ENCODE measurements at places on chromosomes 5 and 9. TPM values are rescaled to one million over a fixed set of nuclear protein-coding genes. Genes with fewer than 3 reads are reported as not detected.

- no peaks in the 10 kb centered on the region for H3K36me3 ChIP-seq
- H3K4me1 ChIP-seq, result no peaks in the 10 kb centered on the region
- peak; percentile 62 for DNase-seq
- no peak overlapping the region for H3K27ac ChIP-seq
- no peaks in the 10 kb centered on the region for H3K27me3 ChIP-seq
Observed at GRCh38 chr5:11182441-11183080, 421.5 kb upstream of the DAP start.

GRCh38 chr5:20241351-20241750 lies 253.4 kb upstream of the CDH18 start:
- no peaks in the 10 kb centered on the region for H3K27me3 ChIP-seq
- H3K36me3 ChIP-seq, result no peaks in the 10 kb centered on the region
- no peaks in the 10 kb centered on the region for H3K4me1 ChIP-seq
- no peak overlapping the region for H3K4me3 ChIP-seq
- DNase-seq, result no peak
- H3K27ac ChIP-seq, result no peak overlapping the region

- DNase-seq, result no peak
- no peaks in the 10 kb centered on the region for H3K4me1 ChIP-seq
- no peak overlapping the region for H3K27ac ChIP-seq
- H3K36me3 ChIP-seq, result no peaks in the 10 kb centered on the region
- H3K4me3 ChIP-seq, result no peak overlapping the region
- no peaks in the 10 kb centered on the region for H3K27me3 ChIP-seq
Observed at GRCh38 chr5:100826133-100826532, 76.9 kb downstream of the ST8SIA4 start.

GRCh38 chr5:138775034-138775433 lies 21.8 kb downstream of the CTNNA1 start:
- H3K27me3 ChIP-seq, result no peaks in the 10 kb centered on the region
- DNase-seq, result no peak
- peaks cover 5% of the 10 kb centered on the region for H3K4me1 ChIP-seq
- peaks cover 7% of the 10 kb centered on the region for H3K36me3 ChIP-seq

GRCh38 chr5:78496373-78496772 lies 136.0 kb downstream of the SCAMP1 start:
- H3K27me3 ChIP-seq, result no peaks in the 10 kb centered on the region
- no peaks in the 10 kb centered on the region for H3K36me3 ChIP-seq
- H3K27ac ChIP-seq, result no peak overlapping the region
- H3K4me1 ChIP-seq, result peaks cover 20% of the 10 kb centered on the region
- no peak overlapping the region for H3K4me3 ChIP-seq
- DNase-seq, result no peak

GRCh38 chr5:151070449-151070848 lies 10.4 kb downstream of the TNIP1 start:
- H3K27ac ChIP-seq, result no peak overlapping the region
- no peaks in the 10 kb centered on the region for H3K4me1 ChIP-seq
- DNase-seq, result no peak
- H3K4me3 ChIP-seq, result no peak overlapping the region
- H3K27me3 ChIP-seq, result no peaks in the 10 kb centered on the region

DNA sequence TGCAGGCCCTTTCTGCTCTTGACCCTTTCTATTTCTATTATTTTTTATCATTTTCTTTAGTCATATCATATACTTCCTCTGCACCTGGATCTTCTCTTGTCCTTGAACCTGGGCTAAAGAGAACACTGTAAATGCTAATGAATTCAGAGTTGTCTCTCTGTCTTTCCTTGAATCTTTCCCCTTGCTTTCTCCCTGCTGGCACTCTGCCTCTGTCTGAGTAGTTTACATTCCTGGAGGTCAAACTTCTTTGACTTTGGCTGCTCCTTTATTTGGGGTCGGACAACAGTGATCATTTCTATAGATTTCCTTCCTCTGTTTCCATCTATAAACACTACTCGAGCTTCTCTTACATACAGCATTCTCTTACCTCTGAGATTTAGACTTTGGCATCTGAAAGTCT lies 47.1 kb downstream of the IZUMO3 start:
- no peak overlapping the region for H3K27ac ChIP-seq
- H3K27me3 ChIP-seq, result no peaks in the 10 kb centered on the region
- no peaks in the 10 kb centered on the region for H3K36me3 ChIP-seq
- DNase-seq, result no peak
- no peak overlapping the region for H3K4me3 ChIP-seq

The AGPAT2 gene
- total RNA-seq, result 2.4 TPM
